ENCODE measurements at places on chromosomes 16 and 17. TPM values are rescaled to one million over a fixed set of nuclear protein-coding genes. Genes with fewer than 3 reads are reported as not detected.

The ENPP7 gene
- not detected for total RNA-seq

The OTOP2 gene
- not detected for total RNA-seq

The SLC9A5 gene
- total RNA-seq: 8.1 TPM

The MNT gene
- 21.6 TPM for total RNA-seq

The TGFB1I1 gene
- total RNA-seq: 1.2 TPM

The ADORA2B gene
- 4.2 TPM for total RNA-seq

The SGCA gene
- not detected for total RNA-seq

The CDH16 gene
- total RNA-seq: not detected

The ACE gene
- 0.51 TPM for total RNA-seq

- H3K27me3 ChIP-seq: no peaks in the 10 kb centered on the region
- DNase-seq: peak; percentile 42
- H3K27ac ChIP-seq: peak overlapping the region; percentile 96
- peaks cover 23% of the 10 kb centered on the region for H3K36me3 ChIP-seq
- peaks cover 23% of the 10 kb centered on the region for H3K4me1 ChIP-seq
These were observed 509 bp upstream of the ATAD5 start for GRCh38 chr17:30831257-30831656.

DNA sequence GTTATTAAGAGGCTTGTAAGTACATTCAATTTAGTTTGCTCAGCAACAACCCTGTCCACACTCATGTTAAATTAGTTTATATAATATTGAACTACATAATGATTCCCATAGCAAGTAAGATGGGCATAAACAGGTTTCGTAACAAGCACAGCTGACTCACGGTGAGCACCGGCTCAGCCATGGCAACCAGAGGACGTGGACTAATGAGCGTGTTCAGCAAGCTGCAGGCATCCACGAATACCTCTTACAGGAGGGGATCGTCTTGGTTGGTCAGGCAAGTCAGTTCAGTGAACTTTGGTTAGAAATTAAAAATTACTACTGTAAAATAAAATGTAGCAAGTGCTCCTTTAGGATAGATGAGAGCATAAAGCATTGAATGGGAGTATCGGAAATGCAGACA is 58.4 kb downstream of the ELAC2 start:
- H3K36me3 ChIP-seq: no peaks in the 10 kb centered on the region
- DNase-seq: no peak
- H3K27ac ChIP-seq: no peak overlapping the region

- no peak for DNase-seq
- no peak overlapping the region for H3K27ac ChIP-seq
- H3K36me3 ChIP-seq: no peaks in the 10 kb centered on the region
- H3K4me3 ChIP-seq: no peak overlapping the region
These were observed 5.3 kb downstream of the GPRC5B start for GRCh38 chr16:19879241-19879792.

GRCh38 chr16:79943736-79944135 is 343.2 kb upstream of the MAF start:
- H3K4me3 ChIP-seq: no peak overlapping the region
- H3K27me3 ChIP-seq: peaks cover 2% of the 10 kb centered on the region
- H3K36me3 ChIP-seq: no peaks in the 10 kb centered on the region
- H3K4me1 ChIP-seq: no peaks in the 10 kb centered on the region
- no peak for DNase-seq

- H3K36me3 ChIP-seq: no peaks in the 10 kb centered on the region
- H3K4me3 ChIP-seq: peak overlapping the region; percentile 26
- no peak overlapping the region for H3K27ac ChIP-seq
- peaks cover 33% of the 10 kb centered on the region for H3K4me1 ChIP-seq
These were observed 668 bp downstream of the JUP start for GRCh38 chr17:41785859-41786226.

DNA sequence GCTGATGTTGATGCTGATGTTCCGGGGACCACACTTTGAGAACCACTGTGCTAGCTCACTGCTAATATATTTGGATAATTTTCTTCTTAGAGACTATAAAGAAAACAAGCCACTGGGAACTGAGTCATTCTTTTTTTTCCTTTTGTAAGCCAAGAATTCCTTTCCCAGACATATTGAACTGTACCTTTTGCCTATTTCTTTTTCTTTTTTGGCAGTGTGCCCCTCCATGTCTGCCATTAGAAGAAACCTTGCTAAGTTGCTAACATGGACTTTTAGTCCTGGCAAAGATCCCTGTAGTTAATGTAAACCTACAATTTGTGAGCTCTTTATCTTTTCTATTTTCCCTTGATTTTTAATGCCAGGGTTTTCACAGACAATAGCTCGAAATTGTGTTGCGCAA is 17.3 kb upstream of the ERCC4 start:
- DNase-seq: no peak
- H3K4me1 ChIP-seq: peaks cover 4% of the 10 kb centered on the region
- no peaks in the 10 kb centered on the region for H3K36me3 ChIP-seq
- no peak overlapping the region for H3K27ac ChIP-seq
- H3K27me3 ChIP-seq: peaks cover 26% of the 10 kb centered on the region

GRCh38 chr17:13740686-13741085 is 139.0 kb upstream of the HS3ST3A1 start:
- no peaks in the 10 kb centered on the region for H3K4me1 ChIP-seq
- peaks cover 3% of the 10 kb centered on the region for H3K27me3 ChIP-seq
- H3K4me3 ChIP-seq: no peak overlapping the region
- DNase-seq: no peak
- no peak overlapping the region for H3K27ac ChIP-seq

GRCh38 chr16:11201498-11202259 is 54.3 kb downstream of the SOCS1 start:
- DNase-seq: no peak
- H3K27ac ChIP-seq: no peak overlapping the region

GRCh38 chr16:83420206-83420760 is 387.5 kb upstream of the HSBP1 start:
- no peak for DNase-seq
- no peaks in the 10 kb centered on the region for H3K27me3 ChIP-seq
- H3K4me1 ChIP-seq: no peaks in the 10 kb centered on the region
- H3K27ac ChIP-seq: no peak overlapping the region
- no peak overlapping the region for H3K4me3 ChIP-seq

DNA sequence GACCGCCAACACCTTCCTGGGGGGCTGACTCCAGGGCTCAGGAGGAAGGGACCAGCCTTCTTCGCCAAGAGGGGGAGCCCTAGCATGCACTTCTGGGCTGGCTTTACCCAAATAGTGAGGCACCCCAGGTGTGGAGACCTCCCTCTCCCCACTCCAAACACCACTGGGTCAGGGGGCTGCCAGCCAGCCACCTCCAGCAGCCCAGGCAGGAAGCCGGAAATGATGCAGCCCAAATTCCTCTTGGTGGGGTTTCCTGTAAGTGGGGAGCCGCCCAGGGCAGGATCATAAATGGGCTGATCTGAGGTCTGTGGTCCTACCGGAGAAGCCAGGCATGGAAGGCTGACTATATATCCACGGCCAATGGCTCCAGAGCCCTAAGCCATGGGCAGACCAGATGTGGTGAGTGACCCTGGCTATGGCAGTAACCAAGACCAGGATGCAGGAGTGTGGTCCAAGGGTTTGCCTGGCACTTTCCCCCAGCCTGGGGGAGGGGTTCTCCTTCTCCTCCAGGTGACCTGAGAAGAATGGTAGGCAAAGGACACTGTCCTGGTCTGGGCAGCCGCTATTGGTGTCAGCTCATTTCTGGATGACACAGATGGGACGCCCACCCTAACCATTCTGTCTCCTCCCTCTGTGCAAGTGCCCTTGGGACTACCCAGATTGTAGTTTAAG is 4.2 kb downstream of the GIT1 start:
- peak; percentile 45 for DNase-seq
- peak overlapping the region; percentile 47 for H3K4me3 ChIP-seq
- H3K4me1 ChIP-seq: peaks cover 60% of the 10 kb centered on the region
- H3K27ac ChIP-seq: peak overlapping the region; percentile 75

GRCh38 chr17:33506889-33507650 is 214.0 kb upstream of the ASIC2 start:
- no peak overlapping the region for H3K27ac ChIP-seq
- peaks cover 15% of the 10 kb centered on the region for H3K27me3 ChIP-seq
- H3K36me3 ChIP-seq: no peaks in the 10 kb centered on the region
- H3K4me3 ChIP-seq: no peak overlapping the region
- DNase-seq: no peak
- H3K4me1 ChIP-seq: peaks cover 7% of the 10 kb centered on the region

DNA sequence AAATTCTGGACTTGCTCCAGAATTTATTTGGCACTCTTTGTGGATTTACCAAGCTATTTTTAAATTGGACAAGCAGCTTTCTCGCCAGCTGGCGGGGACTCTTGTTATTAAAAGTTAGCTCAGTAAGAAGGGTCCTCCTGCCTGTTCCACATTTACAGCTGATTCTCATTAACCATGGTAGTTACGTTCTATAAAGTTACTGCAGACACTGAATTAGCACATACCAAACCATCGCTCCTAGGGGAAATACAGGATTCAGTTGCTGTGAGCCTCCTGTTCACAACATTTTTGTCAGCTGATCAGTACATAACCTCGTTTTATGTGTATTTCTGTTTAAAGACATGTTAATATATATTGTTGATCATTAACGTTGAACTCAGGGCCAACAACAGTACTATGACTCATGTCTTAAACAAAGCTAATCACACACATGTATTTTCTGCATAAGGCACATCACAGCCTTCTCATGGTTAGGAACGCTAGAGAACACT is 4.2 kb downstream of the LDAF1 start:
- H3K27ac ChIP-seq: no peak overlapping the region
- DNase-seq: no peak
- peaks cover 9% of the 10 kb centered on the region for H3K36me3 ChIP-seq
- no peak overlapping the region for H3K4me3 ChIP-seq
- H3K27me3 ChIP-seq: no peaks in the 10 kb centered on the region

GRCh38 chr16:62732092-62732491 is 695.9 kb upstream of the CDH8 start:
- no peak for DNase-seq
- no peaks in the 10 kb centered on the region for H3K4me1 ChIP-seq
- no peaks in the 10 kb centered on the region for H3K36me3 ChIP-seq
- H3K27ac ChIP-seq: no peak overlapping the region
- no peaks in the 10 kb centered on the region for H3K27me3 ChIP-seq

- H3K4me1 ChIP-seq: peaks cover 33% of the 10 kb centered on the region
- no peaks in the 10 kb centered on the region for H3K36me3 ChIP-seq
- no peak overlapping the region for H3K27ac ChIP-seq
- no peaks in the 10 kb centered on the region for H3K27me3 ChIP-seq
These were observed 73.7 kb downstream of the SREBF1 start for GRCh38 chr17:17763136-17763535.

DNA sequence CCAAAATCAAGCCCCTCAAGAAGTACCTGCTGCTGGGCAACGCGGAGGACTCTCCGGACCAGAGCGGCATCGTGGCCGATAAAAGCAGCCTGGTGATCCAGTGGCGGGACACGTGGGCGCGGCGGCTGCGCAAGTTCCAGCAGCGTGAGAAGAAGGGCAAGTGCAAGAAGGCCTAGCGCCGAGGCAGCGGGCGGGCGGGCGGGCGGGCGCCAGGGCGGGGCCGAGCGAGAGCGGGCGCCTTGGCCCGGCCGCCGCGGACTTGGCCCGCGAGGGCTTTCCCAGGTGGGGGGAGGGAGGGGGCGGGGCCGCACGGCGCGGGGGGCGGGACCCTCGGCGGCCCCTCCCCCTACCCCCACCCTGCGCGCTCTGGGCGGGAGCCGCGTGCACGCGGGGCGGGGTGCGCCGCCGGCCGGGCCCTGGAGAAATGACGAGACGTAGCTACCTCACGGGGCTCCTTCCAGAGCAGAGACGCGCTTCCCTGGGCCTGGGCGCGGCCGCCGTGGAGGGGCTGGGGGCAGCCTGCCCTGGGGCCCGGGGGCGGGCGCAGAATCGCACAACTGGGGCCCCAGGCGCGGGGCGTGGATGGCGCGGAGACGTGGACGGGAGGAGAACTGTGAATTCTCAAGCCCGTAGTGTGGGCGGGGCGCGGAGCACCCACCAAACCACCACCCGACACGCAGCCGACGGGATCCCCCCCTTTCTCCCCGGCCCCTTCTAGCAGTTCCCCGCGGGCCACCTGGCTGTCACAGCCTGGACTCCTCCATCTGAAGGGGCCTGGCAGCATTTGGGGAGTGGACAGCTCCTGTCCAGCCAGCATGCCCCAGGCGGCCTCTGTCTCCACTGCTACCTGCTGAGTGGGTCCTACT is 218.7 kb downstream of the NTN1 start:
- DNase-seq: peak; percentile 72
- H3K4me3 ChIP-seq: peak overlapping the region; percentile 76
- peak overlapping the region; percentile 85 for H3K27ac ChIP-seq
- H3K4me1 ChIP-seq: peaks cover 13% of the 10 kb centered on the region

- peaks cover 19% of the 10 kb centered on the region for H3K4me1 ChIP-seq
- no peak for DNase-seq
- no peak overlapping the region for H3K27ac ChIP-seq
- no peak overlapping the region for H3K4me3 ChIP-seq
- peaks cover 3% of the 10 kb centered on the region for H3K27me3 ChIP-seq
These were observed 13.2 kb downstream of the CDH1 start for GRCh38 chr16:68750193-68750695.

- no peaks in the 10 kb centered on the region for H3K36me3 ChIP-seq
- peaks cover 3% of the 10 kb centered on the region for H3K27me3 ChIP-seq
- H3K27ac ChIP-seq: no peak overlapping the region
- no peak overlapping the region for H3K4me3 ChIP-seq
These were observed 33.2 kb downstream of the EPN2 start for GRCh38 chr17:19270347-19270703.

DNA sequence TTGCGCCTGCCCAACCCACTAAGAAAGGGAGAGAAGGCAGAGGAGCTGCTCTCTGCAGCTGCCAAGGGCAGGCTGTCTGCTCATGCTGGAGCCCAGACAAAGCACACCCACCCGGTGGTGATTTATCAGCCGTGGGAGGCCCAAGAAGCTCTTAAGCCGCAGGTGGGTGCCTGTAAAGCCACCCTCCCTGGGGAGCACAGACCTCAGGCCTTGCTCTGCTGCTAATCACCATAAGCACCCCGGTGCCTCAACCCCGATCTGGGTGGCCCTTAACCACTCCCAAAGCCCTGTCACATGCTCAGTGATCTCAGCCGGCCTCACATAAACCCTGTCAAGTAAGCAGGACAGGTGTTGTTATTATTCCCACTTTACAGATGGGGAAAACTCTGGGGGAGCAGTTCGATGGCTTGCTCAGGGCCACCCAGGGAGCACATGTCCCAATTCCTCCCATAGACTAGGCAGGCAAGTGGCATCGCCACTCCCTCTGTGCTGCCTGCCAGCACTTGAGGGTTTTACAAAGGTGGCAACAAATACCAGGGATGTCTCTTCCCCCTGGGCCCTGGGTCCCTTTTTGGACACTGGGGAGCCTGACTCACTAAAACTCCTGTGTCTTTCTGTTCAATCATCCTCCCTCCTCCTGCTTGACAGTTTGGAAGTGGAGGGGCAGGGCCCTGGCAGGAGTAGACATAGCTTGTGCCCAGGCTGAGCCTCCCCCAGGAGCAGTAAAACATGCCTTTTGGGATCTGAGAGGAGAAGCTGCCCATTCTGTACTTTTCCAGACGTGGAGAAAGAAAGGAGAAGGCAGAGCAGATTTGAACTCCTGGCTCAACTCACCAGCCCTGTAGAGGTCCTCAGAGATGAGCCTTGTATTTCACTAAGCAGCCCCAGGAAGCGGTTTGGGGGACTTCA is 299.3 kb downstream of the SOX9 start:
- no peaks in the 10 kb centered on the region for H3K36me3 ChIP-seq
- H3K27me3 ChIP-seq: peaks cover 9% of the 10 kb centered on the region
- no peak overlapping the region for H3K4me3 ChIP-seq
- no peak overlapping the region for H3K27ac ChIP-seq
- no peak for DNase-seq
- peaks cover 16% of the 10 kb centered on the region for H3K4me1 ChIP-seq

Measured in activated CD8-positive, alpha-beta T cell treated with anti-CD3 and anti-CD28 coated beads for 36 hours (primary cell).